A172 (cell line): ENCODE measurements at places on chromosomes 6 and 20.
A peak's percentile ranks its signal among the peaks of the same experiment; 100 is the strongest.

DNA sequence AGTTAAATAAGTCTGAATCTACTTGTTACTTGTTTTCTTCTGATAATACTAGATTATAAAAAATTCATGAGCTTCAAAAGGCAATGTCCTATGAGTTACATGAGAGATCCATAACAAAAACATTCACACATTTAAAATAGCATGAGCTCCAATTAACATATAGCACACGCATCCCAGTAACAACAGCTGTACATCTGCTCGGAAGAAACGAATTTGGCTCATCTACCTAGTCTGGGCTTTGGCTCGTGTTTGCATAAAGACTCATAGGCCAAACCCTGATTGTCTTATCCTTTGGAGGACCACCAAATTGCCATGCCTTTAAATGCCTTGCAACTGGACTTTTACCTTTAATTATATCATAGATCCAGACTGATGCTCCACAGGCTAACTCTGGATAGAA is 259.7 kb upstream of the CHD6 start:
- DNase-seq, result no peak

DNA sequence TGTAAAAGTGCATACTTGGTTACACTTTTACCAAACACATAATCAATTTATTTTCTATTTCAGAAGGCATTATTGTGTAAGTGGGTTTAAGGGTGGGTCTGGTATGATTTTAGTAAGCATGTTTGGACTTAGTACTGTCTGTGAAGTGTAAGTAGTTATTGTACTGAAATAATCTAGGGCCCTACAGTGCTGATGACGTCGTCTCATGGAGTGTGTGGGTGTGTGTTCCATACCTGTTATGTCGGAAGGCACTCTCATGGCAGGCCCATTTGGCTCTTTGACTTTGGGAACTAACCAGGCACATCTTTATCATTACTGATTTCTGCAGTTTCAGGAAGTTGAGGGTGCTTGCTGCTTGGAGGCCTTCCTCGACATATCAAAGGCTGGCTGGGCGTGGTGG is 155.1 kb downstream of the SASH1 start:
- DNase-seq, result no peak

DNA sequence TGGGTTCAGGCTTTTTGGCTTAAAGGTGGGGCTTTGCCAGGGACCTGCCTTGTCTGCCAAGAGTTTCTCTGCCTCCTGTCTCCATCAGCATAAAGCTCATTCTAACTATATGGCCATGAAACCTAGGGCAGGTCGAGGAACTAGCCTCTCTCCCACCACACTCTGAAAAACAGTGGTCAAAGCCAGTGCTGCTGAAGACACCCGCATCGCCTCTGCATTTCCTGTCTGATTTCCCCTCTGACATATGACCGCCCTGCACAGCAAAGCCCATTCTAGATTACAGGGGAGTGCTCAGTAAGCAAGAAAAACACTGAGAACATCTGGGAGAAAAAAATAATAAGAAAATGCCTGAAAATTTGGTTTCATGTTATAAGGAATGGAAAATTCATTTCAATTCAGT is 573.6 kb downstream of the PRKN start:
- no peak for DNase-seq

DNA sequence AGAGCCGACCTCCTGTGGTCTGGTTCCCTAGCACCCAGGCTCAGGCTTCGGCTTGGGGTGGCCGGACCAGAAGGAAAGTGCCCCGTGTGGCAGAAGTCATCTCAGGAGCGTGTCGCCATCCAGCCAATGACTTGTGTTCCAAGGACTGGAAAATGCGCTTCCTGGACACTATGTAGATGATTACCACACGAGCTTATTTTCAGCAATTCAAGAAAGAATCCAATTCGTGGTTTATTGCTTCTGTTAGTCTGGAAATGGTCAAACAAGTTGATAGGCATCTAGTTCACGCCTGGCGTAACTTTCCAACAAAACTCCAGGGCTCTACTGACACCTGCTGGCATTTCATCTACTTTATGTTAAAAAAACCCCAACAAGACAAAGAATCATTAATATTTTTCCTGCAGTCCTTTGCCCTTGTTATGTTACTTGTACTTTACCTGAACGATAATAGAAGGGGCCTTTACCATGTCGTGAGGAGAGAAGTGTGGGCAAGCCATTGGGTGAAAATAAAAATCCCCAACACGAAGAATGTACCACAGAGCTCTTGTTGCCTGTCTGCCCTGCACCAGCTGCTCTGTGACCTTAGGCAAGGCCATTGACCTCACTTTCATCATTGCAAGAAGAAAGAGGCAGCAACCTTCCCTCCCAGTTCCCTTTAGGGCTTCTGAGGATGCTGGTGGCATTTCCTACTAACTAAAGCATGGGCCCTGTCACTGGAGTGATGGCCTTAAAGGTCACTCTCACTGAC is 154.7 kb upstream of the LAMP5 start:
- peak; percentile 49 for DNase-seq

- no peak for DNase-seq
These were observed 426.4 kb upstream of the CITED2 start for GRCh38 chr6:139800837-139801236.

- no peak for DNase-seq
These were observed 96.6 kb downstream of the AKAP7 start for GRCh38 chr6:131231891-131232290.

DNA sequence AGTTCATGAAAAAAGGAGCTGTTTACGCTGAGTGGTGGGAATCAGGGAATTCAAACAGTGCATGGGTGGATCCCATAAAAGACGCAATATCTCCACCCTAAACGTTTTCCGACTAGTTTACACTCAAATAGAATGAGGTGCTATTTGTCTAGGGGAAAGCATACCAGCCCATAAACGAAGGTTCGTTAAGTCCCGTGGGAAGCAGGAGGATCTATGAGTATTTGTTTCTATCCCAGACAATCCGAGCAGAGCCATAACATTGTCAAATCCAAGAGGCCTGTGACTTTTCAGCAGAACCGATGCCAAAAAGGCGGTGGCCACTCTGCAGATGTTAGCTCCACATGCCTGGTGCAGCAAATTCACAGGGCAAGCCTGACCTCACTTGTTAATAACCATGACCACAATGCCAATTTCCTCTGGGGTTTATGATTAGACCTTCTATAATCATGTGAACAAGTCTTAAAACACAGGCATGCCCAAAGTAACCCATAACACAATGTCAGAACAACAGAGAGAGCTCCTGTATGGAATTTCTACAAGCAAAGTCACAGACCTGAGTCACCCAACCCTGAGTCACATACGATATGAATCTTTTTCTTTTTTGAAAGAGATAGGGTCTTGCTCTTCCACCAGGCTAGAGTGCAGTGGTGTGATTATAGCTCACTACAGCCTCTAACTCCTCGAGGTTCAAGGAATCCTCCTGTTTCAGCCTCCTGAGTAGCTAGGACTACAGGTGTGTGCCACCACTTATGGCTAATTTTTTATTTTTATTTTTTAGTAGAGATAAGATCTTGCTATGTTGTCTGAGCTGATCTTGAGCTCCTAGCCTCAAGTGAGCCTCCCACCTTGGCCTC is 123.3 kb downstream of the KIF13A start:
- DNase-seq, result peak; percentile 75

DNA sequence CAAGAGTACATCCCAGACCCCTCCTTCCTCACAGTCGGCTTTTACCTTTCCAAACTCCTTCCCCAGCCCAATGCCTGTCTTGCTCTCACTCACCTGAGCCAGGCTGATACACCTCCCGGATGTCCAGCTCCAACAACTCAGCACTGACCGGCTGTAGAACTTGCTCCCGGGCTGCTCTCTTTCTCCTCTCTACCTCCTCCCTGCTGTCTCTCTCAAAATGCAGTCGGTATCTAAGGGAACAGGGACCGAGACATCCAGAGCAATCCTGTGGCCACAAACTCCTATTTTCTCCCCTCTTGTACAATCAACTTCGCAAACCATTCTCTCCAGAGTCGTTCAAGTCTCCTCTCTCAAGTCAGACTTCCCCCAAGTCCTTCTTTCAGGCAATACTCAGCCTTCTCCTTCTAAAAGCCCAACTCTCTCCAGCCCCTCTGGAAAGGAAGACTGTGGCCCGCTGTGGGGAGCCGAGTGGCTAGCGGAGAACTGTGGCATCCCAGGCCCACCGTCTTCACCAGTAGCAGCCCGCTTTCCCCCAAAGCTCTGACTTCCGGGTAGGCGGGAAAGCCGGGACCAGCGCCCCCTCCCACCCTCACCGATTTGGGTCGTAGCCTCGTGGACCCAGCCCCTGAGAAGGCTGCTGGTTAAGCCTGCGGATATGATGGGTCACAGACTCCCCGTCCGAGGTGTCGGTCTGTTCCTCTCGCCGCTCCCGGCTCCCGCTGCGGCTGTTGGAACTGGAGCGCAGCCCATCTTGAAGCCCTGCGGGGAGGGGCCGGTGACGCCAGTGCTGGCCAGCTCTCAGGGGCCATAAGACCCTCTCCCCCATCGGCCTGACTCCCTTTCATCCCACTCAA is 1.1 kb downstream of the GNL1 start:
- DNase-seq, result no peak

GRCh38 chr20:63520504-63520933 is at the start of gene PPDPF:
Gene PPDPF (plus strand): TSS chr20:63520765. CDS start chr20:63521309, 544 bp downstream.
- peak; percentile 55 for DNase-seq

GRCh38 chr6:15475261-15475660 is 187.6 kb downstream of the DTNBP1 start:
- DNase-seq, result no peak

- peak; percentile 41 for DNase-seq
These were observed 466.1 kb downstream of the BTBD3 start for GRCh38 chr20:12383821-12384220.

DNA sequence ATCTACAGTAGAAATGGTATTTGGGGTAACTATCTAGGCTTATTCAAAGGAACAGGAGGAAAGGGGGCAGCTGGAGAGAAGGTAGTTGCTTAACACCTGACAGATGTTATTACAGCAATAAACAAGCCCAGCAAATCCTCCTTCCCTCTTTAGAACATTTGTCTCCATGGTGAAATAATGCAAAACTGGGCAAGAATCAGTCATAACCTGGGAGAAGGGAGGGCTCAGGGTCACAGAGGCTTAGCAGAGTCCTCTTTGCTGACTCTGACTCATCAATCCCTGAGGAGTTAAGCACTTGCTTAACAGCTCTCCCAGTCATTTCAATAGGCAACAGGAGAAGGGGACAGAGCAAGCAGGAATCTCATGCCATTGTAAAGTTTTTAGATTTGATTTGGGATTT is 230.3 kb downstream of the IBTK start:
- peak; percentile 80 for DNase-seq

DNA sequence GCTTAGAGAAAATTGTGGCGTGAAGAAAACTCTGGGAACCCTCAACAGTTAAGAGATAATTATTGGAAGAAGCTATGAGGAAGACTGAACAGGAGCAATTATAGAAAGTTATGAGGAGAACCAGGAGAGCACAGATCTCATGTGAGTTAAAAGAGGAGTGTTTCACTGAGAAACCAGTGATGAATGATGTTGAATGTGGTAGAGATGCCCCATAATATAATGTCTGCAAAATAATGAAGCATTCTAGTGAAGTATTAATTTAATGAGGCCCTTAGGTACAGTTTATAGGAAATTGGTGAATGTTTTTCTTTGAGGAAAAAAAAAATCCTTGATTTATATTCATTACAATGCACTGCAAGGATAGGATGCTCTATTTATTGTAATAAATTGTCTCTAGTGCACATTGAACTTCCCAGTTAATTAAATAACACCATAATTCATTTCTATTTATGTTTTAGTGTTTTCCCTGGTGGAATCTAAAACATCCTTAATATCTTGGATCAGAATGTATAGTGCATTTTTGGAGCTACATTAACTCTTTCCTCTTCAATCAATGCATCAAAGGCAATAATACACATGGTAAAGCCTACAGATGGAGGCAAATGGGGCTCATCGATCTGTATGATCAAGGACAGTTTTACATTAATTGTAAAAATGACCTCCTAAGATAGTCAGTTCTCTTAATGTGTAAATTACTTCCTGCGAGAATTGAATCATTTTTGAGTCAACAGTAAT is 91.4 kb upstream of the EYS start:
- no peak for DNase-seq

- no peak for DNase-seq
These were observed 29.9 kb upstream of the SYNCRIP start for GRCh38 chr6:85672623-85673022.

- DNase-seq, result no peak
These were observed 15.4 kb downstream of the COL20A1 start for GRCh38 chr20:63308218-63308911.
